CD4-positive, alpha-beta T cell treated with Interleukin-6 at 100 ng/mL for 8 hours (primary cell): ENCODE measurements at places on chromosomes 2 and 18.

DNA sequence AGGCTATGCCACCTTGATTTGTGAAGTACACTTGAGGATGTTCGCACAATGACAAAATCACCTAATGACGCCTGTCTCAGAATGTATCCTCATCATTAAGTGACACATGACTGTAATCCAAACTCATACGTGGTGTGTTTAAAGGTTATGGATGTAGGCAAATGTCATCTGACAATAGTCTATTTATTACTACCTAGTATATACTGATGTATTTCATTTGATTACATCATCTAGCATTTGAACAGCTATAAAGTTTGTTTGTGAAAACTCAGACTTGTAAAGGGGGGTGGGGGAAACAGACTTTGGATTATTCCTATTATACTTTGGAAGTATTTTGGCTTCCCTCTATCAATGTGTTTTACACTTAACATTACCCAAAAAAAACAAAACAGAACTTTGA lies 129.9 kb downstream of the TANC1 start:
- DNase-seq = no peak

GRCh38 chr2:45170191-45171135 lies 161.2 kb upstream of the SIX2 start:
- DNase-seq = no peak

GRCh38 chr2:107712857-107713256 lies 113.8 kb upstream of the RGPD4 start:
- DNase-seq = no peak

GRCh38 chr2:222943820-222944219 lies 83.0 kb downstream of the ACSL3 start:
- DNase-seq = no peak

DNA sequence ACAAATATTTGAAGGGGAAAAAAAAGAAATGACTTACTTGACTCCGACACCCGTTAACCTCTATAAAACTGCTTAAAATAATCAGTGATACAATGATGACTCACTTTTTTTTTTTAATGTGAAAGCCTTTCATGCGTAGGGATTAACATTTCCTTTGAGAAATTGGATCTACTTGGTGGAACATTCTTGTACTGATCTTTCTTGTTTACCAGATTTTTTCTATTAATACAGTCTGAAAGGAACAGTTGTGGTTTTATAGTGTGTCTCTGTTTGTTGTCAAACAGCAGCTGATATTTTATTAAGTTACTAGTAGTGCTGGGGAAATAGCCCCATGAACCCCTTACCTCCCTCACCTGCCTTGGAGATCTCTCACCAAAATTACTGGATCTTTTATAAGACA lies 40.2 kb upstream of the NEB start:
- DNase-seq = no peak

DNA sequence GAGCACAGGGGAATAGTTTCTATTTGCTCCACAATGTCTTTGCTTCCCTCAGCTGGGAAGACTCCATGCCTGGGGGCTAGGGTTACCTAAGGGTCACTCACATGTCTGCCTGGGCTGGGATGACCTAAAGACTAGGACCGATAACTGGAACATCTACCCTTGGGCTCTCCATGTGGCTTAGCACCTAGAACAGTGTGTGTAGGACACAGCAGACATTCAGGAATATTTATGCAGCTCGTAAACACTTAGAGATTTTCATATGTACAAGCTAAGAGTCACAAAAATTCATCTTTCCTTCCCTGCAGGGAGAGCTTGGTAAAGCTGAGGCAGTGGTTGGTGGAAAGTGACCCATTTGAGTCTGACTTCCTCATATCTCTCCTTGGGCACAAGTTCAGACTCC lies 55.8 kb downstream of the FBLN7 start:
- no peak for DNase-seq

DNA sequence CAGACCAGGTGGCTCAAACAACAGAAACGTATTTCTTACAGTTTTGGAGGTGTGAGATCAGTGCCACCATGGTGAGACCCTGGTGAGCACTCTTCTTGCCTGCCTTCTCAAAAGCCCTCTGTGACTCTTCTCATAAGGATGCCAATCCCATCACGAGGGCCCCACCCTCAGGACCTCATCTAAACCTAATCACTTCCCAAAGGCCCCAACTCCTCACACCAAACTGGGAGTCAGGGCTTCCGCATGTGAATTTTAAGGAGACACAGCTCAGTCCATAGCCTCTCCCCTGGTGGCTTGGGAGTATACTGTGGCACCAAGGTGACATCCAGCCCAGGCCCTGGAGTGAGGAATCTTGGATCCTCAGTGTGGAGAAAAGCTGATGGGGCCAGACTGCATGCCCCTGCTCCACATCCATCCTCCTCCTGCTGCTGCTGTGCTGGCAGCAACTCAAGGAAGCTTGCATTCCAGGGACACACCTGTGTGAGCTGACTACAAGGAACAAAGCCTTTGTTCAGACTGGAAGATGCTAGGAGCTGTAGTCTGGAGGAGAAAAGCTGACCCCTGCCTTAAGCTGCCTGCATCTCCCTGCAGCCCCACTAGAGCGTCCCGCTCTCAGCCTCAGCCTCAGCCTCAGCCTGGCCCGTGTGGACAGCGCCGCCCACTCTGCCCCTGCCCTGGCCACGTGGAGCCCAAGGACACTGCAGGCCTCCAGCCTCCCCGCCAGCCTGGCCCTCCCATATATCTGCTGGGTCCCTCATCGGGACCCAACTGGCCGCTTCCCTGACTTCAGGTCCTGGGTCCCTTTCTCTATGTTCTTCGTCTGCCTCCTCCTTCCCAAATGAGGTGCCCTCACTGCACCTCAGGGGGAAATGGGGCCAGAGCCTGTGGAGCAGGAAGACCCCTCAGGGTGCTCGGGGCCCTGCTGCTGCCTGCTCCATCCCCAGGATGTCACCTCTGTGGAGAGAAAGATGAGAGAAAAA lies 87.8 kb upstream of the RAB6C start:
- no peak for DNase-seq

DNA sequence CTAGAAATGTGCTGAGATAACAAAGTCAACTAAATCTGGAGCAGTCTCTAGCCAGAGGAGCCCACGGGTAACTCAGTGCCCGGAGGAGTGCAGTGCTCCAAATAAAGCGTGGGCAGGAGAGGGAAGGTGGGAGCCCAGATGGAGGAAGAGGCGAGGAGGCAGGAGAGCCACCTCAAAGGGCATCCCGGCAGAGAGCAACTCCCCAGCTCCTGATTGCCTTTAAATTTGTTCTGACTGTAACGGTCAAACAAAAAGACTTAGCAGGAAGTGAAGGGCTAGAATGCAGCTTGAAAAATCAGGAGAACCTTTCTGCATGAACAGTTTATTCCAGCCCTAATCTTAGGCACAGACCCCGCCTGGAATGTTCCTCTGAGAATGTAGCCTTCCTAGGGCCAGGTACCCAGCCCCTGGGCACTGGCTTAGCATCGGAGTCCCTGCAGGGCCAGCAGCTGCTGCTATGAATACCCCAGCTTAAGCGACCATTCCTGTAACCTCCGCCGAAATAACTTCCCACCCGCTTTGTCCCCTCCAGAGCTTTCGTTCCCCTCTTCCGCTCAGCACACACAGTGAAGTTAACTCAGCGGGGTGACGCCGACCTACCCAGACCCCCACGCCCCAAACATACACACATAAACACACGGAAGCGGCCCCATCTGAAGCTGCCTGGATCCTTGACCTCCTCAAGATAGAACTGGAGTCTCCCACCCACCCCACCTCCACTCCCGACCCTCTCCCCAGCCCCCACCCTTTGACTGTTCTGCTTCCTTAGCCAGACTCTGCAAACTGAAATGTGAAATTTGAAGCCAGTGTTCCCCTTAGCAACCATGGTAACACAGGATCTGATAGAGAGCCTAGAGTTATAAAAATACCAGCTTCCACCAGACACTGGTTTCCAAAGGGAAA lies 123.2 kb downstream of the SMAD7 start:
- DNase-seq = no peak

DNA sequence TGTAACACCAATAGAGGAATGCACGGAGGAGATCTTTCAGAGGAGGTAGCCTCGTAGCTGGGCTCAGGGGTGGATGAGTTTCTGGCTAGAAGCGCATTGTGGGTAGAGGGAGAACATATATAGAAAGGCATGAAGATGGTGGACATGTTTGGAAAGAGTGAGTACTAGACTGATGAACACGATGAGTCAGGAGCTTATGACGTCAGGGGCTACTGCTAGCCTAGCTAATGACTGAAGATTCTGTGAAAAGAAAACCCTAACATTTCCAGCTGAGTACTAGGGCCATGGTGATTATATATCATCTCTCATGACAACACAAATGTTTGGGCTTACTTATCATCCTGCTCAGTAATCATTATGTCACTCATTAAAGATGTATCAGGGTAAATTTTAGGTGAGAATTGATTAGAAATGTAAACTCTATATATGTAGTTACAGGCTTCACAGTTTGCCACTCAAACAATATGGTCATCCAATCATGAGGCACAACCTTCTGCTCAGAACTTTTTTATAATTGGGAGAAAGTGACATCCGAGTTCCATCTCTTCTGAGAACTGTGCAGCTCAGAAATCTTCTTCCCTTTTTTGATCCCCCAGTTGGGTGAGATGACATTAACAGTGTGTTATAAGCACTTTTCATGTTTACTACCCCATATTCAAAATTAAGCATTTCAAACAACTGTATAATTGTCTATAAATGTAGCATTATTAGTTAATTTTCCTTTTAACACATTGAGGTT lies 22.2 kb upstream of the IL1RN start:
- no peak for DNase-seq

GRCh38 chr2:229734410-229734809 lies 20.1 kb upstream of the DNER start:
- no peak for DNase-seq

- DNase-seq = no peak
These were observed 51.8 kb downstream of the LIPG start for GRCh38 chr18:49613641-49614151.

DNA sequence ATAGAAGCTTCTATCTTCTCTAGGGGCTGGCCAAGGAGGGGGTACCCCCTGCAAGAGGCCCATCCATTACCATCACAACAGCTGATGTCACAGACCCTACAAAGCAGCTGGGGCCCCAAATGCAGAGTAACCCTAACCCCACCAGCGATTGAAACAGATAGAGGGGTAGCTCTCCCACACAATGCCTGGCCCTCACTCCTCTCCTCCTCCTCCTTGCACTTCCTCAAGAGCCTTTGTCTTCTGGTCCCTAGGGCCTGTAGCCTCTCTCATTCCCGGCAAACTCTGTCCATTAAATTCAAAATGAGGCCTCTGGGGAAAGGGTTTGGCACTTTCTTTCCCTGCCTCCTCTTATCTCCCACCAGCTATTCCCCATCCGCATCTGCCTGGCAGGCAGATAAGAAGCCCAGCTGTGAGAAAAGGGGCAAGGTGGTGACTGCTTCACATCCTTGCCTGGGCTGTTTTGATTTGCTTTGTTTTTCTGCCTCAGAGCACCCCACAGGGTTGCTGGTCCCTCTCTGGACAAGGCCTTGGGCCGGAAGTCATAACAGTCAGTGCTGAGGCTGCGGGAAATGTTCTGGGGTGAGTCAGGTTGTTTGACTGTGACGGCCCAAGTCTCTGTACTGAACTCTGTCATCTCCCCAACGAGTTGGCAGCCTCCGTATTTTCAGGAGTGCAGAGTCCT lies 26.1 kb upstream of the CYP26B1 start:
- DNase-seq = no peak

GRCh38 chr2:86623043-86623493 lies 597 bp downstream of the RNF103 start:
- peak; percentile 17 for DNase-seq

GRCh38 chr2:218516614-218517013 lies 51.5 kb downstream of the USP37 start:
- peak; percentile 31 for DNase-seq

- no peak for DNase-seq
These were observed 56.4 kb downstream of the CRIM1 start for GRCh38 chr2:36411962-36412444.

DNA sequence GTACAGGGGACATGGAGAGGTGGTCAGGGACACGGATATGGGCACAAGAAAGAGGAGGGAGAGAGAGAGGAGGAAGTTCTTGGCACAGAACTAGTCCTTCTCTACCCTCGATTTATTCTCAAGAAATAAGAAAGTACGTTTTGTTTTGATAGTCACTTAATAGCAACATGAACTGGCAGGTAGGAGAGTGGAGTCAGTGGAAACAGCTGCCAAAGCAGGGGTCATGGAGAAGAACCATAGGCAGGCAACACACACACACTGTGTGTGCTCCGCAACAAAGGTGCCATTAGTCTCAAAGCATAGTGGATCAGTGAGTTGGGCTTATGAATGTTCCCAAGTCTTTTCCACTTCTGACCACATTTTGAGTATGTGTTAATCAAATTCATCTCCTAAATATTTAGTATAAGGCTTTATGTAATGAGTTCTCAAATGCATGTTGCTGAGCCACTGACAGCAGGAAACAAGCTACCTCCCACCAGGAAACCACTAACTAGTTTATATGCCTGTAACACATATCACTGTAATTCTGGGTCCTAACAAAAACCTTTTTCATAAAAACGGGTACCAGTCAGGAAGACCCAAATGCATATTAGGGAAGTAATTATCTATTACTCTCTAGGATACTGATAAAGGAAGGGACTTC lies 41.1 kb downstream of the IWS1 start:
- no peak for DNase-seq

DNA sequence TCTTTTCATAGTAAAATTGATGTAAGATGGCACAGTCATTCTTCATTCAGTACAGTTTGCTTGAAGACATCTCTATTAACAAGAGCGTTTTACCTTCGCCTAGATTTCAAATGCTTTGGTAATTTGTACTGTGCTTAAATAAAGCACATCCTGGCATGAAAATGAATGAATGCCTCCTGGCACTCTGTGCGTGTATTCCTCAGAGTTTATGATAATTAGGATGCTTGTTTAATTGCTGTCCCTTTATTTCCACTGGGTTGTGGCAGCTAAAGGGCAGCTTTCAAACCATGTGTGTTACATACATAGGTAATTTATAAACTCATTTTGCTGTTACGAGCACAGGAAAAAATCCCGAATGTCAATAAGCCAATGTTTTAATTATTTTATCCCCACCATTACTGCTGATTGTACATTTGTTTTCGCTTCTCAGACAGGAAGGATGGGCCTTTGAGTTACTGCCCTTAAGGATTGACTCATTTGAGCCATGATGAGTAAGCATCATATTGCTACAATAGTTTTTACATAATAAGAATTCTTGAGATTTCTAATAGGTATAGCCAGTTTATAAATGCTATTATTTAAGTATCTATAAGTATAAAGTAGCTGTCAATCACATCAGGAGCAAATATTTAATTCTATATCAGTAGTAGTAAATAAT lies 516.5 kb downstream of the XIRP2 start:
- no peak for DNase-seq

GRCh38 chr2:48589170-48589767 lies 28.4 kb upstream of the GTF2A1L start:
- DNase-seq = no peak

GRCh38 chr2:145012806-145013205 lies 492.9 kb upstream of the ZEB2 start:
- no peak for DNase-seq

- DNase-seq = no peak
These were observed 108.9 kb upstream of the NABP1 start for GRCh38 chr2:191569025-191569424.

- DNase-seq = no peak
These were observed 83.9 kb downstream of the CBLN2 start for GRCh38 chr18:72460210-72460680.
